Smooth muscle cell of the brain vasculature (primary cell): ENCODE measurements at places on chromosomes 4 and X.

DNA sequence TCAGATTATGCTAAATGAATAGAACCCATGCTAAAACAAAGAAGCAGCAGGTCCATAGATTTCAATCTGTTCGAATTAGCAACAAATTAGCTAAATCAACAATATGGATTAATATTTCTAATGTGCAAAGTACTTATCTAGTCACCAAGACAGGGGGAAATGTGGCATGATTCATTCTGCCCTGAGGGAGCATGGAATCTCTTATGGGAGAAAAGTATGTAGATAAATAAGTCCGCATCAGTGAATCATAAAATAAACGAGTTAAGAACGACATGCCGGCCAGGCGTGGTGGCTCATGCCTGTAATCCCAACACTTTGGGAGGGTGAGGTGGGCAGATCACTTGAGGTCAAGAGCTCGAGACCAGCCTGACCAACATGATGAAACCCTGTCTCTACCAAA is 102.1 kb downstream of the ANOS1 start:
- no peak for DNase-seq

DNA sequence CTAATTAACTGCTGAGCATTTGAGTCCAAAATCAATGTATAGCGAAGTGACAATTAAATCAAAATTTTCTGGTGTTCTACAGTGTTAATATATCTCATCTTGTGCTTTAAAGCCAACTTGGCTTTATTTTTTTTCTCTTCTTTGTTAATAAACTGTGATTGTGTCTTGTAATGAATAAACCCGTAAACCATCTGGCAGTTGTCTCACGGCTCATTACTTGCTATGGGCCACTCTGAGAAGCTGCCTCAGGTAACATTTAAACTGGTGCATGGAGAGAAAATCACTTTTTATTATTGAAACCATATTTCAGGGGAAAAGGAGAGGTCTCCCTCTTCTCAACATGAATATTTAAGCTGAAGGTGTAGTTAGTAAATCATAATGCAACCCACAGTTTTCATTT is 694.0 kb downstream of the KCTD8 start:
- no peak for DNase-seq

GRCh38 chr4:68732653-68733466 is 62.4 kb upstream of the UGT2B15 start:
- no peak for DNase-seq

GRCh38 chr4:58163156-58163555 is 1053.0 kb upstream of the IGFBP7 start:
- DNase-seq: no peak

- no peak for DNase-seq
These were observed 8.1 kb upstream of the GPR119 start for GRCh38 chrX:130393451-130394074.

GRCh38 chr4:22986262-22986661 is 293.5 kb downstream of the GBA3 start:
- DNase-seq: no peak

- DNase-seq: no peak
These were observed 19.3 kb upstream of the HTRA3 start for GRCh38 chr4:8250227-8250626.

GRCh38 chrX:13647709-13648212 is 5.2 kb upstream of the TCEANC start:
- no peak for DNase-seq

GRCh38 chr4:87192145-87192919 is 28.1 kb downstream of the KLHL8 start:
- DNase-seq: no peak

GRCh38 chr4:107577743-107578142 is 142.3 kb downstream of the PAPSS1 start:
- no peak for DNase-seq

DNA sequence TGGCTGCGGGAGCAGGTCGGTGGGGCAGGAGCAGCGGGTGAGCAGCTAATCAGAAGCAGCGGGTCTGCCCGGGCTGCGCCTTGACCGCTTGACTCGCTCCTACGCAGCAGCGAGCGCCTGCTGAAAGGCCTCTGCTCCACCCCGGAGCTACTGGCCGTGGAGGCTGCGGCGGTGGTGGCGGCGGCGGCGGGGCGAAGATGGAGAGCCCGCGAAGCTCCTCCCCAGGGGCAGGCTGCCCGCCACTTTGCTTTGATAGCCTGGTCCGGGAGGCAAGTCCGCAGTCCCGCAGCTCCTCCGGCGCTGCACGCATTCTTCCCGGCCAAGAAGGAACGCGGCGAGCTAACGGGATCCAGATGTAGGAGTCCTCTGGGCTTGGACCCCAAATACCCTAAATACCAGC is 36.7 kb downstream of the PJA1 start:
- no peak for DNase-seq

DNA sequence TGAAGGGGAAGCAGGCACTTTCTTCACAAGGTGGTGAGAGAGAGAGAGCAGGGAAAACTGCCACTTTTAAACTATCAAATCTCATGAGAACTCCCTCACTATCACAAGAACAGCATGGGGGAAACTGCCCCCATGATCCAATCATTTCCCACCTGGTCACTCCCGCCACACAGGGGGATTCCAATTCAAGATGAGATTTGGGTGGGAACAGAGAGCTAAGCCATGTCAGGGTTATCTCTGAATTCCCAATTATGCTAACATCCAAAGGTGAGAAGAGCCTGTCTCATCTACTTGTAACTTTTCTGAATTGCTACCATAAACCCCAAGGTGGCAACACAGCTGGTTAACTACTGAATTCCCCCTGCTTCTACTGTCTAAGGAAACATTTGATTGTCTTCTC is 758.5 kb downstream of the ADGRL3 start:
- no peak for DNase-seq

- no peak for DNase-seq
These were observed 545.0 kb downstream of the GBA3 start for GRCh38 chr4:23237771-23238170.

DNA sequence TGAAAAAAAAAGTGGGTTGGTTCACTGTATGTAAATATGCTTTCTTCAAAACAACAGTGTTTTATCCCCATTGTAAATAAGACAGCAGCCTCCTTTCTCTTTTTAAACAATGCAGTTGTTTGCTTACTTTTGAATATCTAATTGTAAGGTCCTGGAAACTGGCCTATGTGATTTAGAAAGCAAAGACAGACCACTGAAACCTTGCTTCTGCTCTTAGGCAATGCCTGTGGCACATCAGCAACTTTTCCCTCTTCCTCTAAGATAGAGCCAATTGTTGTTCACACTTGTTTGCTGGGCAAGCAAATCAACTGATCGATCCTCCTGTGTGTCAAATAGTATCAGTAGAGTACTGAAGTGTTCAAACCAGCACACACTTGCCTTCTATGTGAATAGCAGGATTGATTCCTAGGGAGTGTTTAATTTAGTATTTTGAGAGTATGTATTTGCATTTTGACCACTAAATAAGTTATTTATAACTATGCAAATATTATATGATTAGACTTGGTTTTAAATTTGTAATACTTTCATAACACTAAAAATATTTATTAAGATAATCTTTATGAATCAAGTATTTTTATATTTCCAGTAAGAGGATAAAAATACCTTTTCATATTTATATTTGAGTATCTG is 55.4 kb upstream of the GRPR start:
- no peak for DNase-seq

GRCh38 chr4:123327846-123328429 is 68.7 kb upstream of the SPRY1 start:
- DNase-seq: no peak

DNA sequence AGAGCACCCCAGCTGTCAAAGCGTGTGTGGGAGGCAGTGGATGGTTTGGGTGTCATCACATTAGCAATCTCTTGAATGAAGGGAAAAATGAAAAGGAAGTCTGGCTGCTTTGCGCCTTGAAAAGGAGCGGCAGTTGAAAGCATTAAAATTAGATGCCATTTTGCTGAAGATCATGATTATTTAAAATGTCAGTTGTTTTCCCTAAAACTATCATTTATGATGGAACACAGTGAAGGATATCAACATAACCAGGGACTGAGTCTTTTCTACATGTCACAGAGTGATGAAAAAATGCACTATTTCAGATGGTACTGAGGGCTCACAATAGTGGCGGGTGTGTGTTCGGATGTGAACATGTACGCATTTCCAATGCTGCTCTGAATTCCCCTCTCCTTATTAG is 450.2 kb upstream of the CPEB2 start:
- DNase-seq: no peak

DNA sequence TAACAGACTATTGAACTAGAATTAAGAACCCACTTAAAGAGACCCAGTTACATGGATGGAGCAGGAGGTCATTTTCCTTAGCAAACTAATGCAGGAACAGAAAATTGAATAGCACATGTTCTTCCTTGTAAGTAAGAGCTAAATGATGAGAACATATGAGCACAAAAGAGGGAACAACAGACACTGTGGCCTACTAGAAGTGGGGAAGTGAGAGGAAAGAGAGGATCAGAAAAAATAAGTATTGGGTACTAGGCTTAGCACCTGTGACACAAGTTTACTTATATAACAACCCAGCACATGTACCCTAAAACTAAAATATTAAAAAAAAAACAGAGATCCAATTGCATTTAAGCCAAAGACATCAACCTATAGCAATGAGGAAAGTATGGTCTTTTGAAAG is 26.2 kb downstream of the ARAP2 start:
- DNase-seq: no peak

DNA sequence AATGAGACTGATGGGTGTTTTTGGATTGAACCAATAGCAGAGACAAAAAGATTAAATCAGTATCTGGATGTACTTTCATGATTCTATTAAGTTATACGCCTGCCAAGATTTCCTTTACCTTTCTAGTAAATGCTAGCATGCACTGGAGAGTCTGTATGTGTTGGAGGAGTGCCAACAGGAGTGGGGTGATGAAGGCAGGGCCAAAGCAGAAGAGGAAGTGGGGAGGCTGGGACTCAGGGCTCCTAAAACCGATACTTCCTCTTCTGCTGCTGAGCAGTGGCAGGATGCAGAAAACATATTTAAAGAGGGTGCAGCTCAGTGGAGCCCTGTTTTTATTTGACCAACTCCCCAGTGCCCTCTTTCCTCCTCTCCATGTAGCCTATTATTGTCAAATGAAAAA is 5.6 kb downstream of the CYSLTR1 start:
- DNase-seq: no peak

DNA sequence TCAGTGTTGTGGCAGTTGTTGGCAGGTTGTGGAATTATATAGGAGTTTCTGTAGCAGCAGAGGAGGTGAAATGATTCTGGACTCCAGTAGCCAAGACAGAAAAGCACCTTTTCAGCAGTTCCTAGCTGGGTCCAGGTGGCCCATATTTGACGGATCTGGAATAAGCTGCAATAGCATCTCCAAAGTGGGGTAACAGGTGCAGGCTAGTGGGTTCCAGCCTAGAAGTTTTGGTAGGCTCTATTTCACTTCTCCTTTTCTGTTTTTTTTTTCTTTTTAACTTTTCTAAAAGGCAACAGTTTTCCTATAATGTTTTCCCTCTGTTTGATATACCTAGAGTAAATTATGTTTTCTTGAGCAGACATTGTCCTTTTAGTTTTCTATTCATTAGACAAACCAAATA is 392.5 kb downstream of the C4orf33 start:
- DNase-seq: no peak

DNA sequence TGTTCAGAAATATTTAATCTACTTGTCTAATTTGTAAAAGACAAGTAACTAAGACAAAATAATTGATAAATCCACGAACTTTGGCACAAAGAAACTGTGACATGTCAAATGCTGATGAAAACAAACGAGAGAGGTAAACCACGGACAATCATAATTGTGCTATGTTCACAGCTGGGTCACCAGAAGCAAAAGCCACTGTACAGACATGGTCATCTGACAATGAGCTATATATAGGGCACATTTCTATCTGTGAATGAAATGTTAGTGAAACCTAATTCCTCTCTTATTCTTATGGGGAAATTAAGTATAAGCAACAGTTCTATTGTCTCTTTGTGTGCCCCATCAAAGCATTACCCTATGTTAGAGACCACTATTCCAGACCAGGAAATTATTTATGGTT is 444.0 kb upstream of the TRAM1L1 start:
- no peak for DNase-seq
